ENCODE measurements at places on chromosomes 1 and 21.

DNA sequence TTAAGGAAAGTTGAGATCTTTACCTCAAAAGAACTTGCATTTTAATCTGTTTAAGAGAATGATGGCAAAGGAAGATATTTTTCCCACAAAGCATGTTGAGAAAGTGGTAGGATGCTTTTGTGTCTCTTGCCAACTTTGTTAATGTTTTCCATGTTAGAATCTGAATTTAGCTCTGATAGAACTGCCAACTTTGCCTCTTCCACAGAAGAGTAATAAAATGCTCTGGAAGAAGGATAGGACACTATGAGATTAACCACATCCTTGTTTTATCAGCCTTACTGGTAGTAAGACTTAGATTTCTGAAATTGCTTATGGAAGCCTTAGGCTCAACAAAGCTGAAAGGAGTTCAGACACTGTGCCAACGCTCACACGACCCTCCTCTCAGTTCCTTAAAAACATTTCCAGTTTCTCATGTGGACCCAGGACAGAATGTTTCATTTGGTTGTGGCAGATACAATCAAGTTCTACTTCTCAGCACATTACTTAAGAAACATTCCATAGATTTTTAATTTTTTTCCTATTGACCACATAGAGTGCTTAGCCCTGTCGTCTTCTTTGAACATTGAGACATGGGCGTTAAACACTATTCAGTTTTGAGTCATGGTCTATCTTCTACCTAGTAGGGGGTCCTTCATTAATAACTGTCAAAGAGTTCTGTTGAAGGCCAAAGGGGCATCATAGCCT, 59.0 kb downstream of the MTR start:
- DNase-seq = no peak

DNA sequence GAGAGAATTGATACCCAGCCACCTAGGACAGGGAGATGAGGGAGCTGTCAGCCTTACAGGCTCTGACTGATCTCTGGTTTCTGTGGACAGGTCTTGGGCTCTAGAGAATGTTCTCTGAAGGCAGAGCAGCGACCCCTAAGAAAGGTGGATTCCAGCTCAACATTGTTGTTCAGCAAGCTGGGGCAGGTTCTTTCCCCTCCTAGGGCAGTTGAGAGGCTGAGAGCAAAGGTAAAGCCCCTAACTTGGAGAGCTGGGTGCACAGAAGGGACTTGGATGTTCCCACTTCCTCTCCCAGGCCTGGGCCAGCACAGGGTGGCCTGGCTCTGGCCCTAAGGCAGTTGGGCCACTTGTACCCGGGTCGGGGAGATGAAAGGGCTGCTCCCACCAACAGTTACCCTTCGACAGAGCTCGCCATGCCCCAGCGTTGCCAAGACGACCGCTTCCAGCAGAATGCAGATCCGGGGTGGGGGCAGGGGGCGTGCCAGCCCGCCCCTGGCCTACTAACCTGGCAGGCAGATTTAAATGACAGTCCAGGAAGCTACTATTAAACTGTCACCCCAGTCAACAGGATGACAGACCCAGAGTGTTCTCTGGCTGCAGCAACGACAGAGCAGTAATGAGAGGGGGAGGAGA, 31.6 kb downstream of the LRP8 start:
- no peak for DNase-seq

GRCh38 chr21:37224861-37225839, 42.0 kb downstream of the VPS26C start:
- DNase-seq = peak; percentile 13

DNA sequence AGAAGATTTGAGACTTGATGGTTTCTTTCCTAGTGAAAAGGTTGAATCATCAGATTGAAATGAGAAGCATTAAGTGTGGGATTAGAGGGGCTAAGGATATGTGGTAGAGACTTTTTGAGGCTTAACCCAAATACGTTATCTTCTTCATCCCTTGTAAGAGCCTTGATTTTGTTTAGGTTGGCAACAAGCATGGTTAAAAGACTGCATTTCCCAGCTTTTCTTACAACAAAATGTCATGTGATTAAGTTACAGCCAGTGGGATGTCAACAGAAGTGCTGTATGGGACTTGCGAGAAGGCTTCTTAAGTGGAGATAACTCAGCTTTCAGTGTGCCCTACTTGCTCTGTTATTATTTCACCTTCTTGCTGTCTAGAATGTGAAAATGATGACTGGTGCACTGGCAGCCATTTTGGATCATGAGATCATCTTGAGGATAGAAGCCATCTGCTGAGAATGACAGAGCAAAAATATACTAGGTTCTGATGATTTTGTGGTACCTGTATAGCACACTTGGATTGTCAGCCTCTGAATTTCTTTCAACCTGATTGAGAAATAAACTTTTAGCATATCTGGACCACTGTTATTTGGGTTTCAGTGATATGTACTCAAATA, 41.3 kb upstream of the GNG12 start:
- no peak for DNase-seq

- no peak for DNase-seq
Observed at GRCh38 chr1:40382108-40382460, 8.6 kb downstream of the SMAP2 start.

- no peak for DNase-seq
Observed at GRCh38 chr1:196098000-196098399, 510.2 kb downstream of the KCNT2 start.

GRCh38 chr1:230749150-230749549, 2.0 kb downstream of the CAPN9 start:
- DNase-seq = no peak

GRCh38 chr1:2506007-2506860, 20.2 kb downstream of the PANK4 start:
- no peak for DNase-seq

- DNase-seq = no peak
Observed at GRCh38 chr1:180343921-180344769, 114.1 kb downstream of the LHX4 start.

- DNase-seq = no peak
Observed at GRCh38 chr1:206065547-206066145, 12.7 kb downstream of the RHEX start.

DNA sequence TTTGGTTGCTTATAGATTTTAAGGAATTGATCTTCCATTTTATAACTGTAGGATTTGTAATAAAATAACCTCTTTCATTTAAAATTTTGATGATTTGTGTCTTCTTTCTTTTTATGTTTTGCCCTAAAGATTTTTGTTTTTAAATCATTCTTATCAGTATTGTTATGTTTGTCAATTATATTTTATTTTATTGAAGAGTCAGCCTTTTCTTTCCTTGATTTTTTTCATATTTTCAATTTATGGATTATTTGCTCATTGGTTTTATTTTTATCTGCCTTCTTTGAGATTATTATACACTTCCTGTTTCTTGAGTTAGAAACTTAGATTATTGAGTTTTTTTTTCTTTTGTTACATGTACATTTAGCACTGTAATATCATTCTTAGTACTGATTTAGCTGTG, 233.4 kb upstream of the BRINP3 start:
- DNase-seq = no peak

GRCh38 chr21:43034826-43035225, 40.8 kb downstream of the CBS start:
- no peak for DNase-seq

GRCh38 chr1:224852901-224853568, 76.4 kb upstream of the DNAH14 start:
- DNase-seq = no peak

DNA sequence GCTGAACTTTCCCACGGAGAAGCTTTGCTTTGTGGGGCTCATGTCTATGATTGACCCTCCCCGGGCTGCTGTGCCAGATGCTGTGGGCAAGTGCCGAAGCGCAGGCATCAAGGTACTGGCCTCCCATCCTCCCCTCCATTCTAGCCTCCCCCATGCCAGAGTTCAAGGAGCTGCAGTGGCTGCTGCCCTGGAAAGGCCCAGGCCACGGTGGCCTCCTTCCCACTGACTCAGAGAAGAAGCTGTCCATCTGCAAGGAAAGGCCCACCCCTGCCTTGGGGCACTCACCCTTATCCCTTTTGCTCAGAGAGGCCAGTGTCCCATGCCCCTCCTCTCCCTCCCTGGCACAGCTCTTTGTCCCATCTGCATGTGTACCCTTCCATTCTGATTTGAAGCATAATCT, 14.9 kb downstream of the ATP1A2 start:
- DNase-seq = no peak

DNA sequence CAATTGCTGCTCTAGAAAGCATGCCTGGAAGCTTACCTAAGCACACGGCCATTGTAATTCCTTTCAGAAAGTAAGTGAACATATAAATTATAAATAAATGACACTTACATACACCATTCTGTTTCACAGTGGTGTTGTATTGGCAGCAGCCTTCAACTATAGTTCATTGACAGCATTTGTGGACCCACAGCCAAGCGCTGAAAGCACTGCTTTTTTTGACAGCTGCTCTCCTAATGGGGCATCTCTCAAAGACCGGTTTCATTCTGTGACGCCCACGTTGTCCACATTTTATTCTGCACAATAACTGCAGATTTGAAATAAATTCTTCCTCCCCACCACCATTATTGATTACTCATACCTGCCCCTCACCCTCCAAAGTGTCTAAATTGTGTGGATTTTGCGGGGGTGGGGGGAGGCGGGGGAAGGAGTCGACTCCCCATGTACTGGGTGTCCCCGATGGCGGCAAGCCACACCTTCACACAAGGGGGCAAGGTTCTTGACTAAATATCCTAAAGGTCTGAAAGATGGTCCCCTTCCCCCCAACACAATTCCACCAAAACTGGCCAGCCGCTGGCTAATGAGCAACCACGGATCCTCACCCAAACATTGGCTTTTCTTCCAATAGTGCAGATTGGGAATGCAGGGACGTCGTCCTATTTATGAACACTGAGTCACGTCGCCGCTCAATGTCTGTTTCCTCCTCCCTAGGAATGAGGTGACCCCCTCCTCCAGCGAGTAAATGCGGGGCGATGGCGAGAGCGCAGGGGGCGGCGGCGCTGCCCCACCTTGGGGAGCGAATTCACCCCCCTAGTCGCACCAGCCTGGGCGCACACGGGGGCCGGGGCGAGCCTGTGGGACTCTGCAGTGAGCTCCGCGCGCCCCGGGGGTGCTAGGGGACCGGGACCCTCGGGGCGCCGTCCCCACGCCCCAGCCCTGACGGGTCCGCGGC, 960 bp downstream of the RCAN1 start:
- DNase-seq = no peak

DNA sequence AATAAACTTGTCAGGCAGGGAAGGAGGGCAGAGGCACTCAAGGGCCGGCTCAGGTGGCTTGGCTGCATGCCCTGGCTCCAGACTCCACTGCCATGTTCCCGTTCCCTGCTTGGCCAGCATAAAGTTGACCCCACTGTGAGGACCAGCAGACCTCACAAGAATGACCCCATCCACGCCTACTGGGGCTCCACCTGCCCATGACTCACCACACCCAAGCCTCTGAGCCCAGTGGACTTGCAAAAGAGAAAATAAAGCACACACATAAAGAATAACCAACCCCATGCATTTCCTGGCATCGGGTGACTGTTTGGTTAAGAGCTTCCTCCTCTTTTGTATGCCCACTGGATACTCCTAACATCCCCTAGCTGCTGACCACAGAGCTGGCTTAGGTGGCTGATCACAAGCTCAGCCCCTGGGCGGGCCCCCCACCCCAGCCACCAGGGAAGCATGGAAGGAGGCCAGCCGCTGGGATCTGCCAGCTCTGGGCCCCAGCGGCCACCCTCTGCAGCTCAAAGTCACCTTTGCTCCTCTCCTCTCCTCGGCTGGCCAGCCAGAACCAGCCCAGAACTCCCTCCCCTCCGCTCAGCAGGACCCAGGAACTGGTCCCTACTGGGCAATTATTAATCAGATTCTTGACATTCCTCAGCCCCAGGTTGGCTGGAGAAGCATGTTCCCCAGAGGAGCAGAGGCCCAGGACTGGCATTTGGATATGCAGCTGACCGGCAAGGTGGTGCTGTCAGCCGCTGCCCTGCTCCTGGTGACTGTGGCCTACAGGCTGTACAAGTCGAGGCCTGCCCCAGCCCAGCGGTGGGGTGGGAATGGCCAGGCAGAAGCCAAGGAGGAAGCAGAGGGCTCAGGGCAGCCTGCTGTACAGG, at the start of gene KLHDC7A:
Gene KLHDC7A (plus strand): TSS at position 616 of the 875 bp plus-strand sequence. CDS start 52 bp downstream, at position 668.
- DNase-seq = no peak

- DNase-seq = no peak
Observed at GRCh38 chr1:99550198-99550597, 95.7 kb upstream of the PALMD start.

GRCh38 chr21:34343347-34343746, 20.5 kb upstream of the KCNE2 start:
- no peak for DNase-seq

DNA sequence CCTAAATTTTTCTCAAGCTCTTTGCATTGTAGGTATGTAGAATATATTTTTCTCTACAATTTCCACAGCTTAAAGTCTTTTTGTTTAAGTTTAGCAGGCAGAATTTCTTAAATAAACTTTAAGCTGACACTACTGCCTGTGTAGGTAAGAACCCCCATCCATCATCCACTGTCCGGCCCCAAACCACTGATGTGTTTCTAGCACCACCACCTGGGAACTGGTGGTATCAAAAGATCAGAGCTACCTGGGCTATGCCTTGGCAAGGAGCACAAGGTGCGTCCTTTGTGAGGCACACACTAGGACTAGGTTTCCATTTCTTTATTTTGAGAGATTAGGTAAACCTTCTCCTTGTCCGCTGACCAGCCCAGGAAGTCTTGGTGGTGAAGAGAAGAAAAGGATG, 10.5 kb upstream of the LELP1 start:
- no peak for DNase-seq

- no peak for DNase-seq
Observed at GRCh38 chr1:145926686-145927062, 610 bp downstream of the RBM8A start.

DNA sequence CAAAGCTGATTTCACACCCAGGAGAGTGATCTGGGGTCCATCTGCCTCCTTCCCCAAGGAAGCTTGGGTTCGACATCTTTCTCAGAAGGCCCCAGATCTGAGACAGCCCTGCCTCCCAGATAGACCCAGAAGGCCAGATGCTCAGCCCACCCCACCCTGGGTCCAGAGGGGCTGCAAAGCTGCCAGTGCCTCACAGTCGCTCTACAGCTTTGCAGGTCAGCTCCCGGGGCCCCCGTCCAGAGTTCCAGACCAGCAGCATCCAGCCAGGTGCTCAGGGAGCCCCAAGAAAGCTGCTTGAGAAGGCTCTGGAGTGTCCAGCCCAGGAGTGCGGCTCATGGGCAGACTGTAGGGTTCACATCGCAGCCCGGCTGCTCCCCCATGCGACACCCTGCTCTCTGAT, 142.8 kb upstream of the ARHGEF16 start:
- no peak for DNase-seq

DNA sequence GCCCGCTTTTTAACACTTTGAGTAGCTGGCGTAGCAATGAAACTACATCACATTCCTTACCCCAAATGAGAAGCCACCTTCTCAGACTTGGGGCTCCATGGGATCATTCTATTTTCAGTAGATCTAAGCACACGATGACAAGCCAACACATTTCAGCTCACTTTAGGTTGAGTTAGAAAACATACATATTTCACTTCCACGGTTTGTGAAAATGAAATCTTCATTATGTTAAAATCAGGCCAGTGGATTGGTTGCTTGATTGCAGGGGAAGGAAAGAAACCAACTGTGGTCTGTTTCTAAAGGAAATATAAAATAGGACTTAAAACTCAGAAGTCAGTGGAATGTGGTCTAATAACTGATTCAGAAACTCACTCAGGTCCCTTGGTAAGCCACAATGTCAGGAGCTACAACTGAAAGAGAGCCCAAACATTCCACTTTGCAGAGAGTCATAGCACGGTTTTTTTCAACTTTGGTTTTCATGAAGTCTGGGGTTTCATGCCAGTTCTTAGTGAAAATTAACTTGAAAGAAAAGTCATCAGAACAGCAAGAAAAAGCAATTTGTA, 82.3 kb upstream of the TIAM1 start:
- DNase-seq = no peak

Measured in activated effector memory CD4-positive, alpha-beta T cell treated with Interleukin-2 at 50 U/mL for 16 hours (primary cell).